ENCODE measurements at places on chromosomes 3 and 15.

GRCh38 chr3:3154879-3155610, 24.4 kb downstream of the CRBN start:
- no peak for DNase-seq

GRCh38 chr3:160379628-160380214, 19.3 kb downstream of the IFT80 start:
- no peak for DNase-seq

GRCh38 chr3:166060789-166061479, 223.7 kb upstream of the BCHE start:
- no peak for DNase-seq

DNA sequence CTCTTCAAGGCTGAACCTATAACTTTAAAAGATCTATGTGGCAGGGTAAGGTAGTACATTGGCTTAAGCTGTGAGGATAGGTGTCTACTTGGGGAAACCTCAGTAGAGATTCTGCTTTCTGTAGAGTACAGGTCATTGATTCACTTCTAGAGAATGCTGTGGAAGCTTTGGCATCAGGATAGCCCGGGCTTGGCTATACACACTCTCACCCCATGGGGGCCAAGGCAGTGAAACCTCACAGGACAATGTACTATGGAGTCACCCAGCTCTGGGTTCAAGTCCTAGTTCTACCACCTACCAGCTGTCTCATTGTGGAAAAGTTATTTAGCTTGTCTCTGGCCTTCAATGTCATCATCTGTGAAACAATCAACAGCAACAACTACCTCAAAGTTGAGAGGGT, 9.0 kb downstream of the MTFMT start:
- no peak for DNase-seq

DNA sequence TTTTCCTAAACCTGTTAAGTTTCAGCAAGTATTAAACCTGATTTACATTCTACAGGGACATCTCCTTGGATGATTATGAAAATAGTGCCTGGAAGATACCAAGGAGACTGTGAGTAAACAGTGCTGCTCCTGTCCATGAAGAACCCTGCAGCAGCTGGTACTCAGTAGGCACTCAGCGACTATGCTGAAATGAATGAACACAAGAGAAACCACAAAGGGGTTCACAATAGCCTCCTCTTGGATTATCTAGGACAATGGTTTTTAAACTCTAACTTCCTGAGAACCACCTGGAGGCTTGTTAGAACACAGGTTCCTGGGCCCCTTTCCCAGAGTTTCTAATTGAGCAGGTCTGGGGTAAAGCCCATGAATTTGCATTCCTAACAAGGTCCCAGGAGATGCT, 488.4 kb upstream of the UBE2E2 start:
- DNase-seq = no peak

DNA sequence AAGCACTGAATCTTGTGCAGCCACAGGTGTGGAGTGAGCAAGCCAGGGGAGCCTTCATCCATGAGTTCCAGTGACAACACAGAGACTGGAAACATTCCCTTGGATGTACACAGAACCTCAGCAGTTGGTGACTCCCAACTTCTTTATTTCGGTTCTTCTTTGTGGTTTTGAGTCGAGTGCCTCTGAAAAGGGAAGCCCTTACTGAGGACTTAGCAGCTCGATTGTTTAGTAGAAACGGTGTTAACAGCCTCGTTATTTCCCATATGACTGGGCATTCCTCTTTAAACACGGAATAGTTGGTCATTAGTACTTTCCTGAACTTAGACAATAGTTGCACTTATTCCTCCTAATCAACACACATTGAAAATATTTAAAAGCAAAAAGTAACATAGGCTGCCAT, 7.7 kb downstream of the SLCO3A1 start:
- DNase-seq = no peak

DNA sequence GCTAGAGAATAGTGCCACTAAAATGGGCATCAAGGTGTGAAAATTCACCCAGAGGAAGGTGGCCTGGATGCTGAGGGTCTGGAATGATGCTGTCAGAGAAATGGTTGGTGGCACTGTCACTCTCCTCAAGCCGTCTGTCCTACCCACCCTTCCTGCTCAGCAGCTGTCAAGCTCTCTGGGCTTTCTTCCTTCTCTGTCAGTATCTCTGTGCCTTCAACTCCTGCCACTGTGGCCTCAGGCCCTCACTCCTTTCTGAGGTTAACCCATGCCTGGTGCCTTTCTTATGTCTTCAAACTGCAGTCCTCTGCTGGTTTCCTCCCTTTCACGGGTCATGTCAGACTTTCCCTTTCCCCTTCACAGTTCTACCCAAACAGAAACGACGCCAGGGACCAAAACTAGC, 4.4 kb downstream of the MYO5C start:
- no peak for DNase-seq
